ENCODE measurements at places on chromosomes 4 and X.

DNA sequence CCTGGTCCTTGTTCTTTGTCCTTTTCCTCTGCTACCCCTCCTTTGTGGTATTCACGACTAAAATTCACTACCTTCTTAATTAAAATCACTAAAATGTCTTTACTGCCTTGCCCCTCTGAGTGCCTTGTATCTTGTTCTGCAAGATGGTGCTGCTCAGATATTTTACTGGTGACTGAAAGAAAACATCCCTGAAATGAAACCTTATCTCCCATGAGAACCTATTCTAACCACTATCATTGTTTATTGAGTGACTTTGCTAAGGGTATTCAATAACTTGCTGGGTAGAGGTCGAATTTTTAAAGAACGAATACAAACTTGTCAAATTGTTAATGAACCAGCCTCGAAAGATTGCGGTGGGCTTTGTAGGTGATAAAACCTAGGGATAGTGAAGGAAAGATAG, 52.8 kb downstream of the SPRY1 start:
- no peak for DNase-seq

DNA sequence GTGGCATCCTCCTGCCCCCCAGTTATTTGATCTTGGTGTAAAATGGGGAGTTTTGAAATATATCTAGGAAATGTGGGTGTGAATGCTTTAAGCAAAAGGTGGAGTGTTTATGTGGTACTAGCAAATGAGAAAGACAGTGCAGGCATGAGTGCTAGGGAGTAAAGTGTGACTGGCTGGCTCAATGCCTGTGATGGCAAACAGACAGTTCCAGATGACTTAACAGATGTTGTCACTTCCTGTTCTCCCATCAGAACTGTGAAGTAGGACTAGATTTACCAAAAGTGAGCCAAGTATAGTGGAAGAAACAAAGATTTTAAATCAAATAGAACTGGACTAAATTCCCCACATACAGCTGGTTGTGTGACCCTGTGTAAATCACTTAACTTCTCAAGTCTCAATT, 8.4 kb upstream of the AMOT start:
- DNase-seq: no peak

DNA sequence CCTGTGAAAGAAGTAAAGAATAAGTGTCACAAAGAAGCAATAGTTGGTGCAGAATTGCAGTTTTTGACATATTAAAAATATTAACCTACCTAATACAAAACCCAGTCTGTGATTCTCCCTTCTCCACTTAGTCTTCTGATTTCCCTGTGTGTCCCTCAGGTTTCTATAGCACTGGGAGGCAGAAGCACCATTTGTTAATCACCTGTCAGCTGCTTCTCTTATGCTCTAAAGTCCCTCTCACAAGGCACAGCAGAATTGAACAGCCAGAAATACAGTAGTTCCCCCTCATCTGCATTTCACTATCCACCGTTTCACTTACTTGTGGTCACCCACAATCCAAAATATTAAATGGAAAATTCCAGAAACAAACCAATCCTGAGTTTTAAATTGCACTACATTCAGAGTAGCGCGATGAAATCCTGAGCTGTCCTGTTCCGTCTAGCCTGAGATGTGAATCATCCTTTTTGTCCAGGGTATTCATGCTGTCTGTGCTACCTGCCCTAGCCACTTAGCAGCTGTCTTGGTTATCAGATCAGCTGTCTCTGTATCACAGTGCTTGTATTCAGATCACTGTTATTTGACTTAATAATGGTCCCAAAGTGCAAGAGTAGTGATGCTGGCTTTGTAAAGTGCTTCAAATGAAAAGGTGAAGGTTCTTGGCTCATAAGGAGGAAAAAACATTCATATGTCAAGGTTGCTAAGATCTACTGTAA, 984.1 kb upstream of the GRID2 start:
- DNase-seq: no peak

GRCh38 chrX:109626637-109627036, 1.7 kb upstream of the KCNE5 start:
- DNase-seq: no peak

DNA sequence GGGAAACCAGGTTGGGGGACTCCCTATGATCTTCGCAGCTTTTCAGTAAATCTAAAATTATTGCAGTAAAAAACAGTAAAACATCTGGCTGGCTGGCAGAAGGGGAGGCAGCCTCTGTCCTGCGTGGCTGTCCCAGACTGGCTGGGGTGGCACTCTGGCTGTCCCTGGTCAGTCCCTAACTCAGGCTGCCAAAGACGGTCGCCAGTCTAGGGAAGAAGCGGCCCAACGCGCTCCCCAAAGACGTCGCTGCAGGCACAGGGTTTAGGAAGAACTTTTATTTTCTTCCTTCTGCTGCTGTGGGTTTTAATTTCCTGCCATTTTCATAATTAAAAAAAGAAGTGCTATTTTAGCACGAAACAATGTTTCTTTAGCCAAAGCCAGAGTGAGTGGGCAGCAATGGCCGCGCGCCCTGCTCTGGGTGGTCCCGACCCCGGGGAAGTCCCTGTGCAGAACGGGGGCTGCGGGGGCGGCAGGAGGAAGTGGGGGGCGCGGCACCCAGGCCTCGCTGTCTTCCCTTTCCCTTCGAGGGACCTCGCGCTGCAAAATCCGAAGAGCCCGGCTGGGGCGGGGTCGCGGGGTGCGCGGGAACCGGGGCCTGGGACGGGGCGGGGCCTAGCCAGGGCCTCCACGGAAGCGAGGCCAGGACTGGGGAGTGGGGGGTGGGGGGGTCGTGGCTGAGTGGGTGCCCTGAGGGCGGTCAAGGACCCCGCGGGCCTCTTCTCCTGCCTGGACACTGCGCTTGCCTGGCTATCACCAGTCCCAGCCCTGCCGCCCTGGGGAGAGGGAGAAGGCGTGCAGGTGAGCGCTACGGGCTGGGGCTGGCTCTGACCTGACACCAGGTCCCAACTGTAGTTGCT, 6.3 kb upstream of the LETM1 start:
- no peak for DNase-seq

- DNase-seq: no peak
These were observed 23.2 kb downstream of the DIAPH2 start for GRCh38 chrX:96707804-96708203.

GRCh38 chr4:94804650-94805049, 46.9 kb downstream of the BMPR1B start:
- DNase-seq: no peak

DNA sequence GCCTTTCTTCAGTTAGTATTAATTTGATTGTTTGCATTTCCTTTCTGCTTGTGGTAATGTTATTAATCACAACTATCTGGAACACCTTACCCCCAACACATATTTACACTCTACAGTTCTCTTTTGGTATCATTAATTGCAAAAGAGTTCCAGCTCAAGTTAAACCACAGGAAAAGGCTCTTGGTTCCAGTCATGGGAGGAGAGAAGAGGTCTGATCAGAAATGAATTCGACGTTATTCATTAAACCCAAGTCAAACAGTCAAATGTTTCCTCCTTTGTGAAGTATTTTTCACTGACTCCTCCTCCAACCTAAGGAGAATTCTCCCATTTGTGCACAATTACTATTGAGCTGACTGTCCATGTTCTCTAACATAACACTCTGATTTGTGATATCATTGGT, 91.4 kb downstream of the SLC39A8 start:
- DNase-seq: no peak

- DNase-seq: no peak
These were observed 65.9 kb upstream of the CBLL2 start for GRCh38 chrX:22206781-22207180.

DNA sequence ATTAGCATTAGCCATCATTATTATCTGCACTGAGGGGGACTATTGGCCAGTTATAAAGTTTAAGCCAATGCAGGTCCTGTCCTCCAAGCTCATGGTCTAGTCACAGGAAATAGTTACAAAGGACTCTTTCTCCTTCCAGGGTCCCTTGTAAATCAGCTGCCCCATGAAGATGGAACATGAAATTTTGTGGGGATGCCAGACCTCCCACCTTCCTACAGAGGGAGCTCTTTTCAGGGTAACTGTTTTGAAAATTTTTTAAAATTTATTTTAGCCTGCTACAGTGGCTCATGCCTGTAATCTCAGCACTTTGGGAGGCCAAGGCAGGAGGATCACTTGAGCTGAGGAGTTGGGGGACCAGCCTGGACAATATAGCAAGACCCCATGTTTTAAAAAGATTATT, 124.4 kb upstream of the SLC34A2 start:
- DNase-seq: no peak

DNA sequence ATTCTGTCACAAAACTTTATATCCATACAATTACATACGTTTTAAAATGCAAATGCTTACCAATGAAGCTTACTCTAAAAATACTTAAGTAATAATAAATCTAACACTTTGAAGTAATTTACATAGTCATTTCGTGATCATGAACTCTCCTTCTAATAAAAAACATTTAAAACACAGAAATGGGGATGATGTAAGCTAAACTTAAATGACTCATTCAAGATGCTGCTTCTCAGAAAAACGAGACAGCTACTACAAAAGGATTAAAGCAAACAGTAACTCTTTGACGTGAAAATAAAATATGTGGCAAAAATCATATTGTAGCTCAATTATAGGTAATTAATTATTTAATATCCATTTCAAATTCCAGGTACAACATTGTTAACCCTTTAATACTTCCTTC, 148.7 kb downstream of the FGF16 start:
- no peak for DNase-seq

DNA sequence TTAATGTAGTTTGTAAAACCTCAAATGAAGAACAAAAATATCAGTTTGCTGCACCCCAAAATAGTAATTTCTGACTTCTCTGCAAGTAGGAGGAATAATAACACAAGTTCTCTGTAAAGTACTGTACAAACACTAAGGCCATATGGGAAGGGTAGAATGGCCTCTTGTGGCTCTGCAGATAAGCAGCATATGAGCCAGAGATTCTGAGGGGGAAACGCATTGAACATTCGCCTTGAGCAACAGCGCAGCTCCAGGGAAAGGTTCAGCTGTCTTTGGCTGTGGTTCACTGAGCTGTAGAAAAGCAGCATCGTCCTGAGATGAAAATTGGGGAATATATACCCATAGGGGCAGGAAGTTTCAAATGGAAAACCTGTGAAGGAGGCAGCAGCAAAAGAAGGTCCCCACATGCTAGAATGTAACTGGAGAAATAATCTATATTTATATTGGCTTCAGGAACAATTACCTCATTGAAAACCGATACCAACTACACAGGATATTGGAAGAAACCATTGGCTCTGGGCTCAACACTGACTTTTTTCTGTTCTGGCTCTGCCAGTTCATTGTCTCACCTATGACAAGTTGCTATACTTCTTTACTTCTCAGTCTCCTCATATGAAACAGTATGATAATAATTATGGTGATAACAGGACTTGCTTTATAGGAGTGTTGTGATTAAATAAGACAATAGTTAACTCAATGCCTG, 357.6 kb upstream of the CPEB2 start:
- no peak for DNase-seq

- peak; percentile 13 for DNase-seq
These were observed 14.2 kb downstream of the CXCR3 start for GRCh38 chrX:71604141-71604540.

- DNase-seq: no peak
These were observed 77.4 kb downstream of the PLAC1 start for GRCh38 chrX:134580907-134581306.

DNA sequence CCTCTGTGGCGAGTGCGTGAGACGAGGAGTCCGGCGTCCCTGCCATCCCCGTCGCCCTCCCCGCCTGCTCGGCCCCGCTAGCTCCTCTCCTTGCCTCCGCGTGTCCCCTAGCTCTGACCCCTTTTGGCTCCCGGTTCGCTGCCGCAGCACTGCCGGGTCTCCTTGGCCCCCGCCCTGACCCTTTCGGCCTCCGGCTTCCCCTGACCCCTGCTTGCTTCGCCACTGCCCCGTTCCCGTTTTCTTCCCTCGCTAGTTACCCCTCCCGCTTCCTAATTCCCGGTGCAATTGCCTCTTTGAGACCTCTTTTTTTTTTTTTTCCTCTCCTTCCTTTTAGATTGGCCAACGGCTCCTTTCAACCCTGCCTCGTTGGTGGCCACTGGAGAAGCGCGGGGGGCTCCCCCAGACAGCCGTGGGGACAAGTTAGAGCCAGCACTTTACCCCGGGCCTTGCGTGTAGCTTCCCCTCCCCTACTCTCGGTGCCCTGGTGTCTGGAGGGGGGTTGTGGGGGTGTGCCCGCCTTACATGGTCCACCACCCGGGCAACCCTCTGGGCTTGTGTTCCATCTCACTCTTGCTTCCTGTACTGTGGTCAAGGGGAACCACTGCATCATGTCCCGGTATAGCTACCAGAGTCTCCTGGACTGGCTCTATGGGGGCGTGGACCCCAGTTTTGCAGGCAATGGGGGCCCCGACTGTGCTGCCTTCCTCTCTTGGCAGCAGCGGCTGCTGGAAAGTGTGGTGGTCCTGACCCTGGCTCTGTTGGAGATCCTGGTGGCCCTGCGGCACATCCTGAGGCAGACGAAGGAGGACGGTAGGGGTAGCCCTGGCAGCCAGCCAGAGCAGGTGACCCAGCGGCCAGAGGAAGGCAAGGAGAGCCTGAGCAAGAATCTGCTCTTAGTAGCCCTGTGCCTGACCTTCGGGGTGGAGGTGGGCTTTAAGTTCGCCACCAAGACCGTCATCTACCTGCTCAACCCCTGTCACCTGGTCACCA, 548 bp downstream of the TMEM164 start:
- DNase-seq: no peak

GRCh38 chr4:78613522-78614321, 62.2 kb downstream of the ANXA3 start:
- DNase-seq: no peak

- DNase-seq: no peak
These were observed 9.3 kb downstream of the CNKSR2 start for GRCh38 chrX:21383546-21383945.

DNA sequence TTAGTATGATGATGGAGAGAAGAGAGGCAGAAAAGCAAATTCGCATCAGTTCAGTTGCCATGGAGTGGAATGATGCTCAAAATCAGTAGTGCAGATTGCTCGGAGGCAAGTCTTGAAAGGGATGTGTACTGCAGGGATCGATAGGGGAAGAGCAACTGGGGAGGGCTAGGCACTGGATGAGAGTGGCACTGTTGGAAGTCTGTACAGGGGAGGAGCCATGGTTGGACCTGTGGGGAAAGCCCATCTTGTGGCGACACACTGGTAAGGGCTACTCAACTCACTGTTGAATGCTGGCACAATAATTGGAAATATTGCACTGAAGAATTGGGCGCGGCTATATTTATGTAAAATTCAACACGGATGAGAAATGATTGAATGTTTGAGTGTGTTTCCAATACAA, 1.2 kb downstream of the RAB9B start:
- DNase-seq: no peak

Data from AG09309 (cell line).